NCI-H1417 treated with DMSO at 0.1 percent for 48 hours (cell line): ENCODE measurements at places on chromosomes 6 and 20.

DNA sequence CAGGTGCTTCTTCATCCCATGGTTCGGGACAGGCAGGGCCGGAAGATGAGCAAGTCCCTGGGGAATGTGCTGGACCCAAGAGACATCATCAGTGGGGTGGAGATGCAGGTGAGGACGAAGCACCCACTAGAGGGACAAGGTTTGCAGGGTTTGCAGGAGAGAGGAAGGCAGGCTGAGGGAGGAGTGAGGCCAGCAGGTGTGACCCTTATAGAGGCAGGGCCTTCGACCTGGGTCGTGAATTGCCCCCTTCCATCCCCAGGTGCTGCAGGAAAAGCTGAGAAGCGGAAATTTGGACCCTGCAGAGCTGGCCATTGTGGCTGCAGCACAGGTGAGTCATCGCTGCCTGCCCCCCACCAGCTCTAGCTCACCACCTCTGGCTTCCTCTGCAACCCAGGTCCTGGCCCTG, 8.4 kb downstream of the VARS2 start:
- no peak for DNase-seq

GRCh38 chr6:168274037-168274952, 45.3 kb downstream of the DACT2 start:
- no peak for DNase-seq

- DNase-seq: no peak
Measured at GRCh38 chr20:47253872-47254271, 102.6 kb downstream of the ZMYND8 start.

DNA sequence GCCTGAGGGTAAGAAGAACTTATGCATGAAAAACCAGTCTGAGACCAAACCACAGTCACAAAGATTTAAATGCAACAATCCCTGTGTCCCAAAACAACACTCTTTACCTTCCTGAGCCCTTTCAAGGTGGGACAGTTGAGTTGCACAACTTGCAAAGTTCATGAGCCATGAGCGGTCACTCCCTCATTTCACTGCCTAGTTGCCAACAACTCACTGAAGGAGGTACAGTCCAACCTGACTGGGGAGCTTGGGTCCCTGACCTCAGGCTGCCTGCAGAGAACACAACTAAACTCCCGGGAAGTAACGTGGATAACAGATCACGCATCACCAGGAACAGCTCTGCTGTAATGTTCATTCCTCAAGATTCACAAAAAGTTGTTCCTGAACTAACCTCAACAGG, 69.4 kb downstream of the MBOAT1 start:
- DNase-seq: no peak

DNA sequence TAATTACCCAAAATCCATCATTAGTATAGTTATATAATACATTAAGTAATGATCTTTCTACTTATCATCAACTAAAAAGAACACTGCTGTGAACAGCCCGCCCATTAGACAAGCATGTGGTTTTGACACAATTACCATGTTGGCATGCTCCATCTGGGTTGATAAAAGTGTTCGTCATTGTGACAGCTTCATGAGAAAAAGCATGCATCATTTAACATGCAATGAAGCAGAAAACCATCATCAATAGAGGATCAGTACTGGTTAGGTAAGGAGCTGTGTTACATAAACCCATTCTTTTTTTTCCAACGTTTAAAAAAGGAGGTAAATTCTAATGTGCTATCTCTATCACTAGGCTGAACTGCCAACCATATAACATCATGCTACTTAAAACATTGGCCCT, 101.9 kb downstream of the EPB41L2 start:
- DNase-seq: no peak

GRCh38 chr6:129312880-129313279, 397.1 kb downstream of the ARHGAP18 start:
- DNase-seq: no peak

GRCh38 chr20:19322061-19322985, 109.9 kb downstream of the SLC24A3 start:
- DNase-seq: no peak

DNA sequence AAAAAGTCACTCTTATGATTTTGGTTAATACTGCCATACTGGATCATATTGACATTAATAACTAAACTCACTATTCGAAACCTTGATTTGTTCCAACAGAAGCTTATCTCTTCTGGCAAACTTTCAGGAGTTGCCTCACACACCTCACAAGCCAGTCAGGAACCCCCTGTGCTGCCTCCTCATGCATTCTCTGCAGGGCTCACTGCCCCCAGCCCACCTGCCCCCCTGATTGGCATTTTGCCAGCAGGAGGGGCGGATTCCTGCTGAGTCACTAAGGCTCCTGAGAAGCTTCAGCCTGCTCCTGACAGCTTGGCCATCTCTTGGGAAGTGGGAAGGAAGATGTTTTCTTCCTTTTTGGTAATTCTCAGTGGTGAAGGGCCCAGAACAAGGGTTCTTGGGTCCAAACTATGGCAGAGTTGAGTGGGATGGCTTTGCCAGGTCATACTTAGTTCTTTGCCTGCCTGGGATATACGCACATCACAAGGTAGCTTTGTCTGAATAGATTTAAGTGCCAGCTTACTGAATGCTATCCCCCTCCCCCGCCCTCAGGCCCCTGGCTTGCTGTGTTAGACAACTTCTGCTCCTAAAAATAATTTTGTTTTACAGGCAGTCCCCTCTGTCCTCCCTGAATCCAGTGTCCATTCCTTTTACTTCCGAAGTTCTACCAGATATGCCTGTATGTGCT, 31.4 kb downstream of the SLC35F1 start:
- no peak for DNase-seq

DNA sequence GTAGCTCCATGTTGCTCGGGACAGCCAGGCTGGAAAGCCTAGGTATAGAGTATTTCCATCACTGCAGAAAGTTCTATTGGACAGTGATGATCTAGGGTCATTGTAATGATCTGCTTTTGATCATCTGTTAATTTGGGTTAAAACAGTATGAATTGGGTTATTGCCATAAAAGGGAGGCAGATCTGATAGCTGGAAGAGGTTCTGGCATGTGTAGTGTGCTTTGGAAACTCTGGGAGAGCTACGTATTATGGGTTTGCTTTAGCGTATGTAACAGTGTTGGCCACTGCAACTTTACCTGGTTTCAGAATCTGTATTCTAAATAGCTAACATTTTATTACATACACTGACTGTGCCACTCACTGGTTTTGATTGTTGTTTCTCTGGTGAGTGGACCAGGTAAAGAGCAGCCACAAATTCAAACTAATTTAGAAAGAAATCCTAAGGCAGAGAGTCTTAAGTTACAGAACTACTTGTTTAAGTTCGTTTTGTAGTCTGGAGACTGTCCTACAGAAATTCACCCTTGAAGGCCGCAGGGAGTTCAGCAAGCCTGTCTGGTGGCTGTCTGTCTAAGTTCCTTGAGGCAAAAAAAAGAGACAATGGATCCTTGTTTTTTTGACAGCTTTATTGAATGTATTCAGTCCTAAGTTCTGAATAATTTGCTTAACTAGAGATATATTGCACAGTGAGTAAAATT, 300.3 kb downstream of the PRL start:
- DNase-seq: no peak

- DNase-seq: no peak
Measured at GRCh38 chr6:169784821-169785340, 33.5 kb downstream of the ERMARD start.

DNA sequence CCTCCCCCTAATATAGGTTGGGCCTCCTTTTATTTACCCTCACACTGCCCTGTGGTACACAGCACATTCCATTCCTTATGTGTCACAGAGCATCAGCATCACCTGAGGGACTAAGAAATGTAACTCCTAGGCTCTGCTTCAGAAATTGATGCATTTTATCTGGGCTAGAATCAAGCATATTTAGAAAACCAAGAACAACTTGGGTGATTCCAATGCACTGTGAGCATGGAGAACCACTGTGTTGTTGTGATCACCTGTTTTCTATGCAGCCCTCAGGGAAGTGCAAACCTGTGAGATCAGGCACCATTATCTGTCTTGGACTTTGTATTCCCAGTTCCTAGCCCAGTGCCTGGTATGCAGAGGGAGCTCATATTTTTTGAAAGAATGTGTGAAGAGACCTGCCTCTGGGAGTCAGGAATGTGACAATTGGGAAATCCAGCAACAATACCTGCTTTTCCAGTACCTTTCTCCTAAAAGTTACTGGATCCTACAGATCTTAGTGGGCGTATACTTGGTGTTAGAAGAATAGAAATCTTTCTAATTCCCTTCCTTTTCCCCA, 7.0 kb downstream of the KAT14 start:
- no peak for DNase-seq

GRCh38 chr20:44354979-44355497, 461 bp upstream of the HNF4A start:
- DNase-seq: no peak

- no peak for DNase-seq
Measured at GRCh38 chr6:132728616-132729015, 14.8 kb upstream of the VNN1 start.

- DNase-seq: no peak
Measured at GRCh38 chr6:28867086-28867409, 56.7 kb downstream of the TRIM27 start.

DNA sequence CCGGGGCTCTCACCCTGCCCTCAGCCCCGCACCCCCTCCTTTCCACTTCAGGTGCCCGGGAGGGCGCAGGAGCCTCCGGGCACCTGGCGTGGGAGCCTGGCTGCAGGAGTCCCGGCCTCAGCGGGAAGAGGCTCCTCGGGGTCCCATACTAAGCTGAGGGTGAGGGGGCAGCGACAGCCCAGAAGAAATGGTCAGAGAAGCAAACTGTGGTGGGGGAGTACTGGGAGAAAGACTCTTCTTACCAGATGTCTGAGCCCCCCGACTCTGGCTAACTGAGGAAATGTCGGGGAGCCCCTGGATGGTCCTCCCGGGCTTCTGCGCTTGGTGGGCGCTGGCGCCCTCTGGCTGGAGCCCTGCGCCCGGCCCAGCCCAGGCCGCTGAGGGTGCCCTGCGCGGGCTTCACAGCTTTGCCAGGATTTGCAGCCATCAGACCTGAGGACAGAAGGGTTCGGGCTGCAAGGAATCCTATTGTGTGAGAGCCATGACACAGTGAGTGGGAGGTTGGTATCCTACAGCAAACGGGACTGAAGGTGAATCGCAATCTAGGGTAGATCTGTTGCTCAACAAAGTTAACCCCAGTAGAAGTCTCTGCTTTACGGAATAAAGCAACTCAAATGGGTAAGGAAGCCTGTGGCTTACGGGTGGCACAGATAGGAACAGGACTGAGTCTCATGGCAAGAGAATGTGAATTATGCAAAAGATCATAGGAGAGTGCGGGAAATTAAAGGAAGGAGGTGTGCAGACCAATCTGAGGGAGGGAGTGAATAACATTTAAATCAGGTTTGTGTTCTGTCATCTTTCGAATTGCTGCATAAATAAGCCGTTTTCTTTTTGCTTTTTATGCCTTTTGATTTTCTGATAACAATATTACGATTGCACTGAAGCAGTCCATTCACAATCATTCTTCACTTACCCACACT, 639 bp upstream of the RCAN2 start:
- DNase-seq: no peak

DNA sequence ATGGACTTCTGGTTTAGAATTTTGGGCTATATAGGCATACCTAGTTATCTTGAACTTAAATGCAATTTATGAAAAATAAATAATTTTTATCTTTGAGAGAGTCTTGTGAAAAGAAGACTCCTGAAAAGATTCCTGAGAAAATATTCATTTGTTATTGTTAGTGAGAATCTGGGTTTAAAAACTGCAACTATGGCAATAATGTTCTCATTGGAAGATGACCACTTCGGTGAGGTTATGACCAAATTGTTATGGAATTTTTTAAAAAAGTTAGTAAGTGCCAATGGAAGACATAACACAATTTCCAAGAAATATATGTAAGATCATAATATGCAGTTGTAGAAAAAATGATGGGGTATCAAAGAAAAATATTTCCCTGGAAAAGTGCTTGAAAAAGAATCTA, 46.3 kb downstream of the GRIK2 start:
- DNase-seq: no peak

GRCh38 chr6:169960521-169960885, 209.1 kb downstream of the ERMARD start:
- DNase-seq: no peak

GRCh38 chr20:41540918-41541317, 77.3 kb downstream of the CHD6 start:
- DNase-seq: no peak
